Stimulated activated naive CD4-positive, alpha-beta T cell treated with Interleukin-2 at 50 U/mL for 16 hours (primary cell): ENCODE measurements at places on chromosomes 16 and 17.

DNA sequence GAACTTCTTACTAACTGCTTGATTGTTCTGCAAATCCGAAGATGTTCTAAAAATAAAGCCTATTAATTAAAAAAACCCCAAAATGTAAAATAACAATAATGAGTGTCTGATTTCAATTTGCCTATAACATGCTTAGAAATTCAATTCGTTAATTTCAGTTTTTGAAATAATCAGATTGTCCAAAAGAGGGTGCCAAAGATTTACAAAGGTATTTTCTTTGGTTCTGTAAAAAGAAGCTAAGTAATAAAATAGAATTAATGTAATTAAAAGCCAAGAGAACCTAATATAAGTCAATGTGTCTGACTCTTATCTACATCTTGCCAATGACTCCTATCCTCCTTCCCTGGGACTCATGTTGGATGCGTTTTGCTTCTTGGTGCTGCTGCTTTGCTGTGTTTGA lies 75.0 kb upstream of the CPHXL start:
- DNase-seq, result no peak

GRCh38 chr17:67557921-67558320 lies 159.8 kb upstream of the NOL11 start:
- no peak for DNase-seq

DNA sequence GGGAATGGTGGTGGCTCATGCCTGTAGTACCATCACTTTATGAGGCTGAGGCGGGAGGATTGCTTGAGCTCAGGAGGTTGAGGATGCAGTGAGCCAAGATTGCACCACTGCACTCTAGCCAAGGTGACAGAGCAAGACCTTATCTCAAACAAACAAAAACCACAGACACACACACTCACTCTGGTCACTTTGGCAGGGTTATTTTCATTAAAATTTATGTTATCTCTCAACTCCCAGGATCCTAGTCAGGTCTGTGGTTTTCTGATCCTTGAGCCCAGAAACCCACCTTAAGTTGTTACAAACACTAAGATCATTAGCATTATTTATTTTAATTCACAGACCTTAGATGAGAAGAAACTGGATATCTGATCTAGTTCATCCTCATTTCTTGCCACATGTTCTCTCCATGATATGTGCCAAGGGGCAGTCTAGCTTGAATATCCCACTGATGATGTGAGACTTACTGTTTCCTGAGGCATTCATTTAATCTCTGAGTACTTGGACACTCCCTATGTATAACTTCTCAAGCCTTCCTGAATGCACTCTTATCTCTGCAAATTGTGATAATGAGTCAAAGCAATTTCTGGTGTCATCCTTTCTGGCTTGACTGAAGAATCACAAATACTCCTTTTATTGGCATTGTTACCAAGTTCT lies 9.6 kb downstream of the ABHD15 start:
- no peak for DNase-seq

DNA sequence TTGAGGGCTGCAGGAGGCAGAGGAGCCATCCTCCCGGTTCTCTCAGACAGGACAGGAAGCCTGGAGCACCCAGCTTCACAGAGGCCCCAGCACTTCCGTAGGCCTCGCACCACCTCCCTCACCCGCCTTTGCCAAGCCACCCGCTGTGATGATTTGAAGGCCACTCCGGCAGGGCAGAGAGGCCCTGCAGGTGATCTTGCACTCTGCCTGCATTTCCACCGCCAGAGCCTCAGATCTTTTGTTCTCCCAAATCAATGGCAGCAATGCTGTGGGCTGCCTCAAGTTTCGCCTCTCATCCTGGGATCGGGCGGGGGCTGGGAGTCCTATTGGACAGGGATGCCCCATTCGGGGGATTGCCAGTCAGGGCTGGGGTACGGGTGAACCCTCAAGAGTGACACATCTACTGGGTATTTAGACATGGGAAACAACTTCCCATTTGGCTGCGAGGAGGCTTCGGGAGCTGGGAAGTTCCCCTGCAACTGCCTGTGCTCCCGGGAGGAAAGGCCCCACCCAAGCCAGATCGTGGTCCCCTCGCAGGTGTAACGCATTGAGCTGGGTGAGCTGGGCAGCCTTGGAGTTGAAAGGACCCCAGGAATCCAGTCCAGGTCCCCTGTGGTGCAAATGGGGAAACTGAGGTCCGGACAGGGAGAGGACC lies 34.8 kb upstream of the PEMT start:
- no peak for DNase-seq

DNA sequence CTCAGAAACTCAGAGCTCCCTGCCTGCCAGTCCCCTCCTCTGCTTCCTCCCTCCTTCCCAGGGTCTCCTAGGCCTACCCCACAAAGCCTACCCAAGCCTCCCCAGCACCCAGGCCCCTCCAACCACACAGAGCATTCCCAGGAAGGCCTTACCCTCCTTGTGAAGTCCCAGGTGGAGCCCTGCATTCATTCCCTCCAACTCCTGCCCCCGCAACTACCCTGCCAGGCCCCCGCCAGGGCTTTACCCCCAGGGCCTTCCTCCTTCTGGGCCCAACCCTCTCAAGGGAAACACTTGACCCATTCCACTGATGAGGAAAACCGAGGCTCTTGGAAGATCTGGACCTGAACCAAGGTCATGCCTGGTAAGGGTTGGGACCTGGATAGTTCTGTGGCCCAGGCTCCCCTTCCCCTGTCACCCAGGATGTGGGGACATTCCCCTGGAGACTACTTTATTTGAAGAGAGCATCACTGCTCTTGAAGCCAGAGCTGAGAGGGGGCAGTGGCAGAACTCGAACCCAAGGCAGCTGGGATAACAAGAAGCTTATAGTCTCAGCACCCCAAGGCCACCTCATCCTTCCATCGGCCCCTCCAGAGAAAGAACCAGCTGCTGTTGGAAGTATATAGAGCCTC lies 12.5 kb downstream of the PLLP start:
- no peak for DNase-seq

- no peak for DNase-seq
These were observed 75.5 kb downstream of the MYH10 start for GRCh38 chr17:8555062-8555461.

GRCh38 chr17:31696184-31696602 lies 162.9 kb downstream of the COPRS start:
- no peak for DNase-seq

GRCh38 chr17:72354071-72354470 lies 233.3 kb downstream of the SOX9 start:
- DNase-seq, result no peak
